ENCODE measurements at places on chromosomes 1 and 21.

GRCh38 chr1:1599935-1600860 is at the start of gene FNDC10:
TSS of gene FNDC10 (minus strand) at chr1:1600135. CDS start at chr1:1600015, 120 bp downstream.
- no peak for DNase-seq

- DNase-seq, result no peak
Observed at GRCh38 chr1:31020007-31020790, 45.3 kb downstream of the PUM1 start.

GRCh38 chr21:44437371-44437695 is 18.0 kb upstream of the LRRC3 start:
- no peak for DNase-seq

GRCh38 chr1:172024516-172024915 is 183.2 kb downstream of the DNM3 start:
- DNase-seq, result no peak

- DNase-seq, result no peak
Observed at GRCh38 chr1:68506386-68506785, 9.5 kb upstream of the DEPDC1 start.

- DNase-seq, result no peak
Observed at GRCh38 chr1:6108937-6109614, 63.4 kb downstream of the KCNAB2 start.

- DNase-seq, result no peak
Observed at GRCh38 chr1:240737766-240738265, 125.9 kb upstream of the GREM2 start.

DNA sequence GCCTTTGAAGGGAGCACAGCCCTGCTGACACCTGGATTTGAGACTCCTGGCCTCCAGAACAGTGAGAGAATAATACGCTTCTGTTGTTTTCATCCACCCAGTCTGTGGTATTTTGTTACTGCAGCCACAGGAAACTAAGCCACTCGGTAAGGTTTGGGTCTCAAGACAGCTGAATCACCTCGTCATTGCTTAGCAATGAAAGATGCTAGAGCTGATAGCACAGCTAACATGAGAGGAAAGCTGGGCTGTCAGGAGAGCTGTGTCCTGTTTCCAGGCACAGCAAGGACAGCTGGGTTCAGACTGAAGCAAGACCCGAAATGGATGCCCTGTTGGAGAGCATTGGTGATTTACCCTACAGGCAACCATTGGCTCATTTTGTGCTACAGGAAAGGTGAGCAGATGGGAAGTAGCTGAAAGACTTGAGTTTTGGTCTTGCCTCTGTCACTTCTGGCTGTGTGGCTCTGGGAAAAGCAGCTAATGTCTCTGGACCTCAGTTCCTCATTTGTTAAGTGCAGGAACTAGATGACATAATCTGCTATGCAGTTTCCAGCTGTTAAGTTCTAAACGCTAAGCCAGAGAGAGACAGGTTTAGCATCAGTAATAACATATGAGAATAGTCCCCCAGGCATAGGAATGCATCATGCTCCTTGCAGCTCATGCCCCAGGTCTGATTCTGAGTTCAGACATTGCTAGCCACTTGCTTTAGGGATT is 58.0 kb downstream of the CLIC6 start:
- DNase-seq, result no peak

- no peak for DNase-seq
Observed at GRCh38 chr1:5681654-5682053, 310.6 kb downstream of the NPHP4 start.

DNA sequence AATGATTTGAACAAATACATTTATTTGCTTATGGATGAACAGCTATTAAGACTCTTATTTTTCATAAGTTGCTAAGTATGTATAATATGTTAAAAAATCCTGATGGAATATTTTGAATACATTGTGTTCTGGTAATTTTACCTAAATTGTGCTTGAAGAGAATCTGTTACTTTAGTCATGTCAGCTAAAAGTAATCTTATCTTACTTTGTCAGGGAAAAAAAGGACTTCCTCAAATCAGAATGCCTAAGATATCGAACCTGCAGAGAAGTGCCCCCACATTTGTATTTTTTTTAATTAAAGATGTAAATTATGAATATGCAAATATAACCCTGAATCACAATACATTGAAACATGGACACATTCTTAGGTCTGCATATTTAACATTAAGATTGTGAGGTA is 1331.7 kb downstream of the MRPL39 start:
- DNase-seq, result no peak

DNA sequence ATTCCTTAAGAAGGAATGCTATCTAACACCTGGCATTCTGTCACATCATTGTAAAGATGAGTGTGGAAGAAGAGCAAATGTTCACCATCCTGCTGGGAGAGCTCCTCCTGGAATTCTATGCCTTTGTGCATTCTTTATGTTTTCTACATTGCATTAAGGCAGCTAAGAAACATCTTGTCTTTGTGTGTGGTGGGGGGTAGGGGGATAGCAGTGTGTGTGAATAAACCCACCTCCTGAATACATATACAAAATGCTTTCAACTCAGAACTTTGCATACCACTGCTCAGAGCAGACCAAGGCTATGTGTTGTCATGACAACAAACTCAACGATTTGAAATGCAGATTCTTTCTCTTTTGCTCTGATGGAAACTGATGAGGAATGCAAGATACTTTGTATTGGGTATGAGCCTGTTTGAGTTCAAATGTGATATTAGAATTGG is 193.6 kb upstream of the KAZN start:
- no peak for DNase-seq

- DNase-seq, result no peak
Observed at GRCh38 chr1:76425201-76426145, 350.9 kb downstream of the ST6GALNAC3 start.

GRCh38 chr21:32770871-32771523 is 558 bp downstream of the PAXBP1 start:
- DNase-seq, result no peak

DNA sequence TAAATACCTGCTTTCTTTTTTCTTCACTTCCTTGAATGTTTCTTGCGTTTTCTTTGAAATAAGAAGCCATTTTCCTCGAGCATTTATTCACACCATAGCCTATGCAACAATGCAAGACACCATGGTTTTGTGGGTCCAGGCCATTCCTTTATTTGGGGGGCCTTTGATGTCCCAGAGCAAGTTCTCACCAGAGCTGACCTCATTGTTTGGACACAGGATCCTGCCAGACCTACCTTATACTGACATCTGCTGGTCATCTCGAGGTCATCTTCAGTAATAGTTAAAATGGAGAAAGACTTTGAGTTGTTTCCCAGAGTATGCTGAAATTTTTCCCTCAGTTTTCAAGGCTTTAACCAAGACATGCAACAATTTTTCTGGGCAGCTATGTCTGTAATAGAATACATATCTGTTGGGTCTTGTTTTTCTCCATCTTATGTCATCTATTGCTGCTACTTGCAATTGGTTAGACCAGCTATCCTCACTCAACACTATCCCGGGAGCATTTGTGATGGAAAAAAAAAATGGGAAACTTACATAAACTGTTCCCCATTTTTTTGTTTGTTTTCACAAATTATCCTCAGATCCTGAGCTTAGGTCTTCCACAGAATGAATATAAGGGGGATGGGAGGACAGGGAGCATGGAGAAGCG is 34.0 kb upstream of the BACE2 start:
- no peak for DNase-seq

DNA sequence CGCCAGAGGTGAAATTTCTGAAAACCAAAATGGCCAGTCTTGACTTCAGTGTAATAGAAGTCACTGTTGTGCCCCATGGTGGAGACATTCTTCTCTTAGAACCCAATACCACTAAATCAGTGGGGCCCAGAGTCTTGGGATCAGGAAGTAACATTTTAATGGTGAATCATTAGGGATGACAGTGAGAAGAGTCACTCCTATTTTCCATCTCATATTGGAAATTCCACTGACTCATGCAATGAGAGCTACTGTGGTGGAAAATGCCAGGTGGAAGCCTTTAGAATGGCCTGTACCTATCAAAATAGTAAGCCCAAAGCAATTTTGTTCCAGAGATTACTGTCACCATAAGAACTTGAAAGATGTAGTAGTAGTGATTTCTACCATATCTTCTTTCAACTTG is 20.6 kb upstream of the PPM1J start:
- no peak for DNase-seq

DNA sequence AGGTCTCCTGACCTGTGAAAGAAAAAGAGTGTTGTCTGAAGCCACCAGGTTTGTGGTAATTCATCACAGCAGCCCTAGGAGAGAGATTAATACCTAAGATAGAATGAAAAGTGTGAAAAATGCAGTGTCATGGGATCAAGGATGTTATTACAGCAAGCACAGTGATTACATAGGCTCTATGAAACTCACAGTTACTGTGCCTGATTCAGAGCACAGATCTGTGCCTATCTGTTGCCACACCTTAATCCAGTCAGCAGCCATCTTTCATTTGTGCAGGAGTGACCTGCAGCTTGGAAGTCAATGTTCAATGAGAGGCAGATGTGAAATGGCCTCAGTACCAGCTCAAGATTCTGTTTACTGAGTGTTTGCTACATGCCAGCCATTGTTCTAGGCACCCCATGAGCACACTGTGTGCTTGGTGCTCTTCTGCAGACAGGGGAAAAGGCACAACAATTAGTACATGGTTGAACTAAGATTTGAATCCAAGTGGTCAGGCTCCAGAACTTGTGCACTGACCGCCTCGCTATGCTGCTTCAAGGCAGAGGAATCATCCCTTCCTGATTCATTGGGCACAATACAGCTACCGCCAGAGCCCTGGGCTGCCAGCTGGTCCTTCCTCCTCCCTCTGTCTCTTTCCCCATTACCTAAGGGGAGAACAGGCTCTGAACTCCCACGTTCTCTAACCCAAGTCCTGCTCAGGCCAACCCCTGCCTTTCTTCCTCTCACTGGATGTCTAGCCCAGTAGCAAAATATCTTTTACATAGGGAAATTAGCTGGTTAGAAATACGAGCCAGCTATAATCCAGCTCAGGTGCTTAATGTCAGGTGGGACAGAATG is 56.3 kb upstream of the NEK2 start:
- DNase-seq, result no peak

- no peak for DNase-seq
Observed at GRCh38 chr1:65985393-65986066, 192.8 kb downstream of the PDE4B start.

DNA sequence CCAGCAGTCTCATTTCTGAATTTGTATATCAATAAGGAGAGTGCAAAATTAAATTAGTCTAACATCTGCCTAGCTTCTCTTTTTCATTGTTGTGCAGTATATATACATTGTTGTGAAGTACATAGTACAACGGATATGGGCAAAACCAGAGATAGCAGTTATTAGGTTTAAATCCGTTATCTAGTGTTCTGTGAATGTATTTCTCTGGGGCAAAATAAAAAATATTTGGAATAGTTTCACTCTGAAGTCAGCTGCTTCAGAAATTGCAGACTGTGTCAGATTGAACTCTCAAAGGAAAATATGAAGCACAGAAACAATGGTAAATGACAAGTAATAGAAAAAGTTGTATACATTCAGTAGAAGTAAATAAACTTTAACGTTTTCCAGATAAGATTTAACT is 836.5 kb upstream of the CXADR start:
- DNase-seq, result no peak

GRCh38 chr1:41918450-41919043 is at the start of gene HIVEP3:
TSS of gene HIVEP3 (minus strand) at chr1:41918922.
- no peak for DNase-seq

- DNase-seq, result no peak
Observed at GRCh38 chr1:48679859-48680258, 96.8 kb downstream of the BEND5 start.

DNA sequence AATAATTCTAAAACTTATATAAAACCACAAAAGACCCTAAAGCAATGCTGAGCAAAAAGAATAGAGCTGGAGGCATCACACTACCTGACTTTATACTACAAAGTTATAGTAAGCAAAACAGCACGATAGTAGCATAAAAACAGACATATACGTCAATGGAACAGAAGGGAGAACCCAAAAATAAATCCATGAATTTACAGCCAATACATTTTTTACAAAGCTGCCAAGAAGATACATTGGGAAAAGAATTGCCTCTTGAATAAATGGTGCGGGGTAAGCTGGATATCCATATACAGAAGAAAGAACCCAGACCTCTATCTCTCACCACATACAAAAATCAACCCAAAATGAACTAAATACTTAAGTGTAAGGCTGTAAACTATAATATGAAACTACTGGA is 51.3 kb upstream of the KRTAP11-1 start:
- DNase-seq, result no peak

- no peak for DNase-seq
Observed at GRCh38 chr1:7262611-7263010, 477.4 kb downstream of the CAMTA1 start.

GRCh38 chr21:44583089-44583799 is 2.8 kb upstream of the KRTAP10-5 start:
- no peak for DNase-seq

- no peak for DNase-seq
Observed at GRCh38 chr1:222697826-222698225, 14.5 kb downstream of the AIDA start.

DNA sequence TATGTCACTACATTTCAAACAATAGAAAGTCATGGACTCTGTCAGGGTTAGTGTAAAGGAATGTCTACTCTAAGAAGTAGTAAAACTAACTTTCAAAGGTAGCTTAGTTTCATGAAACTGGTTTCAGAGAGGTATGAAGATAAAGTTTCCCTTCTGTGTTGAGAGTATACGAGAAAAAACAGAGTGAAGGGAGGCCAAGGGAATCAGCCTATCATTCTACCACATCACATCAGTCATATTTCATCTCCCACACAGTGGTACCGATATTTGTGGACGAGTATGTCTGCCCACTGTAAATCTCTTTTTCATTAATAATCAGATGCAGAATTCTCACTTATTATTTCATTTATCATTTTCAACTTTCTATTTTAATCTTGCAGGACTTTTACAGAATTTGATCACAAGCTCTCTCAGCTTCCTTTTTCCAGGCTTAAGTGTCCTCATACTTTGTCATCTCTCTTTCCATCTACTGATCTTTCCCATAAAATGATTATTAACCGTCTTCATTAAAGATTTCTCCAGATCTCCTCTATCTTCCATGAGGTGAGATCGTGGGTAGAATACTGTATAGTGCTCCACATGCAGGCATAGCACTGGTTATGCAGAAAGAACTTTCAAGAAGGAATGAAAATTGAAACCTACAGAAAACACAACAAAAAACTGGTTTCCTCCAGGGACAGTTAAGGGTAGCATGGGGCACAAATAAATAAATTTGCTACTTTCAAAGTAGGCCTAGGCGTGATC is 11.5 kb upstream of the IFI16 start:
- DNase-seq, result no peak

- DNase-seq, result no peak
Observed at GRCh38 chr1:184158896-184159681, 107.6 kb downstream of the TSEN15 start.

DNA sequence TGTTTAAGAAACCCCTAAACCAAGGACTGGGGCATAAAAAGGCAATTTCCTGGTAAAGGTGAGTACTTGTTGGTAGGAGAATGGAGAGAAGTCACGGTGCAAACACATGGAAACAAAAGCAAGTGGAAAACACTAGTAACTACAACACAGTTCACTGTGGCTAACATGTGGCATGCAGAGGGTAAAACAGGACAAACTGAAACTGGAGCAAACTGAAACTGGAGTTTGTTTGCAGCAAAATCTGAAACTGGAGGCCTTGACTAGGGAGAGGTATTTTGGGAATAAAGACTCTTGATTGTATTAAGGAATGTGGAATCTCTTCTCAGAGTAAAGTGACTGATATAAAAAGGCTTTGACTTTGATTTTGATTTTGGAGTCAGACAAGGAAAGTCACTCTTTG is 376.3 kb upstream of the PRMT6 start:
- no peak for DNase-seq

- no peak for DNase-seq
Observed at GRCh38 chr1:229689904-229690303, 63.9 kb downstream of the URB2 start.

Data from stimulated activated CD8-positive, alpha-beta memory T cell treated with anti-CD3 and anti-CD28 coated beads, Interleukin-15, amount 100 ng/mL, for 4 hours (primary cell).